ENCODE measurements at places on chromosomes 11 and 22. TPM values are rescaled to one million over a fixed set of nuclear protein-coding genes. Genes with fewer than 3 reads are reported as not detected.

DEUP1 gene
- 4.1 TPM for total RNA-seq

DNA sequence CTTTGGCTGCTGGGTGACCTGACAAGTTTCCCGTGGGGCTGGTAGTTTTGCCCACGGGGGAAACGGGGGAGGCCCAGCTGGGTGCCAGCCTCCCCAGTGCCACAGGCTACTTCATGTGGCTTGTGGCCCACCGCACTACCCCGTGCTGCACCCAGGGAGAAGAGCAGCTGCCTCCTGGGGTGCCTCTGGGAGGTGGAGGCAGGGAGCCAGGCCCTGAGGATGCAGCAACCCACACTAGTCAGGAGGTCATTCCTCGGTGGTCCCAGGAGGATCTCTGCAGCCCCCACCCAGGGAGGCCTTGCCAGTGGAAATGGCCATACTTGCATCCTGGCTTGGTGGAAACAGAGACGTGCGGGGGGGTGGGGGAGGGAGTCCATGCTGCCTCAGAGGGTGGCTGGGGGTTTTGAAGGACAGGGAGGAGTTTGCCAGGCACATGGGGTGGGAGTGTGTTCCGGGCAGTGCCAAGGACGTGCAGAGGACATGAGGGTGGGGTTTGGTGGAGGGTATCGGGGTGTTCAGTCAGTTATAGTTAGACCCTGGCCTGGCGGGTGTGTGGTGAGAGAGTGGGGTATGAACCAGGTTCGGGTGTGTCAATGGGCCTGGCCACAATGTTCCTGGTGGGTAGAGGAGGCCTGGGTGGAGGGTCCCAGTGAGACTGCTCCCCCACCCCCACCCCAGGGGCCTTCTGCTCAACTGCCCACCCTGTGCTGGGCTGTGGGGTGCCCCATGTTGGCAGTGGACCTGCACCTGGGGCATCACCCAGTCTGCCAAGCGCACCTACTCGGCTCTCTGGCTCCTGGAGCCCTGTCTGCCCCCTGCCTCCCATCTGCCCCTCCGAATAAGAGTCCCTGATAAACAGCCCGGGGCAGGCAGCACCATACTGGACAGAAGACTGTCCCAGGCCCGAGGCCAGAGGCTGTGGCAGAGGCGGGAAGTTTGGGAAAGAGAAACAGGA is 3.8 kb downstream of the PIM3 start:
- no peak for DNase-seq

DNA sequence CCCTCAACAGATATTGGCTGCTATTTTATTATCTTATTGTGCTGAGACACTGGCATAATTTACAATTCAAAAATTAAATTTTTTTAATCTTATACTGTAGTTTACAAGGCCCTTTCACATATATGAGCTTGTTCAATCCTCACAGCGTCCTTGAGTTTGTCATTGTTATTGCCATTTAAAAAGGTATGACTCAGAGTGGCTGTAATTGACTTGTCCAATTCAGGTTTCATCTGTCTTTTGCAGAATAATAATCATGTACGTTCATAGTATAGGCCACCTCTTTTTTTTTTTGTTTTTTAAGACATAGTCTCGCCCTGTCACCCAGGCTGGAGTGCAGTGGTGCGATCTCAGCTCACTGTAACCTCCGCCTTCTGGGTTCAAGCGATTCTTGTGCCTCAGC is 11.5 kb downstream of the PTPRJ start:
- DNase-seq = no peak

OR5P2 gene
- not detected for total RNA-seq

GRCh38 chr11:23022854-23023253 is 162.6 kb upstream of the CCDC179 start:
- DNase-seq = no peak

- peak; percentile 57 for DNase-seq
Measured at GRCh38 chr22:44424867-44425693, 73.0 kb downstream of the RTL6 start.

- no peak for DNase-seq
Measured at GRCh38 chr11:60932605-60933356, 8.5 kb downstream of the TMEM132A start.

DNA sequence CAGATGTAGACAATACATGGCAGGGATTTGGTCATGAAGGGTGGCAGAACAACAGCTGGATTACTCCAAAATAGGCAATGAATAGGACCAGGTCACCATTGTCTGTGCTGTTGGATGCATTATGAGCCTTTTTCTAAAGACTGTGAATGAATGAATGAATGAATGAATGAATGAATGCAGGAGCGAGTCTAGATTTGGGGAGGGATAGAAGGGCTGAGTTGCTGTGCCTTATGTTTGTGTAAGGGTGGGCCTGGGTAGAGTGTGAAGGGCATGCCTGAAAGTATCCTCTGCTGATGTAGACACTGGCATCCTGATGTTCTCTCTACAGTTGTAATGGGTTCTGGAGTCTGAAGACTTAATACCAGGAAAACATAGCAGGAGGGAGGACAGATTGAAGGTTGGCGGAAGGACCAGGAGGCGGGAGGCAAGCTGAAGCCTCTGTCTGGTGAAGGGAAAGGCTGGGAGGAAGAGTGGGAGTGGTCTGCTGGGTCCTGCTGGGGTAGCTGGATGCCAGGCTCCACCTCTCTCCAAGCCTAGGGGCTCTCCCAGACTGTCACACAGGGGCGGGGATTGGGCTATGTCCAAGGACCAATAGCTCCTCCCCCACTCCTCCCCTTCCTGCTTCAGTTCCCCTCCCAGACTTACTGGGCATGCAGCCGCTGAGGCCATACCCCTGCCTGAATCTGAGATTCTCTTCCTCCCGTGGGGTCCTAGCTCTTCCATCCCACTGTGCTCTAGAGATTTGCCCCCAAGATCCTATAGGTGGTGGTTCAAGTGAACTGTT is 4.8 kb downstream of the TRIM3 start:
- peak; percentile 96 for DNase-seq

- no peak for DNase-seq
Measured at GRCh38 chr11:61886643-61887042, 4.7 kb downstream of the FADS3 start.

SMTNL1 gene
- not detected for total RNA-seq

GRCh38 chr22:26122920-26123468 is 46.3 kb upstream of the SEZ6L start:
- no peak for DNase-seq

- no peak for DNase-seq
Measured at GRCh38 chr11:124915541-124916369, 3.3 kb upstream of the HEPN1 start.

SLC22A8 gene
- total RNA-seq = 0.72 TPM

ADM2 gene
- total RNA-seq = 0.72 TPM

DNA sequence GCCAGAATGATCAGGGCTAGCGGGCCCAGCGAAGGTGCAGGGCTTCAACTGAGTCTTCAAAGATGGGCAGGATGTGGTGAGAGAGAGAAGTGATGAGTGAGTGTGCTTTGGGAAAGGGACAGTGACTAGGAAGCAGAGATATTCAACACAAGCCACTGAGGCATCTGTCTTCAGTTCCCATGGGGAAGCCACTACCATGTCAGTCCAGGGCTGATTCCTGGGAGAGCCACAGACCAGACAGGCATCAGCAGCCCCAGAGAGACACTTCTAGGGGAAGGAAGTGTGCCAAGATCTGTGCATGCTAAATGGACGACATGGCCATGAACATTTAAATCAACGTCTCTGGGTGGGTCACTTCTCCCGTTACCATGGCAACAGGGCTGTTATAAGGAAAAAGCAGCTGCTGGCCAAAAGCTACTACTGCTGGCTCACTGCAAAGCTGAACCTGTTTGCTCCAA is 28.5 kb downstream of the P4HA3 start:
- no peak for DNase-seq
